ENCODE measurements at places on chromosomes 16 and 17.

- no peak for DNase-seq
These were observed 66.7 kb downstream of the TOX3 start for GRCh38 chr16:52480237-52480636.

- no peak for DNase-seq
These were observed 64.1 kb downstream of the TIMM22 start for GRCh38 chr17:1060991-1061390.

GRCh38 chr16:67396159-67397035, 3.1 kb upstream of the TPPP3 start:
- no peak for DNase-seq

GRCh38 chr17:58337600-58338453, 9.2 kb upstream of the TSPOAP1 start:
- DNase-seq: peak; percentile 95

GRCh38 chr17:27458524-27458908, 2.3 kb downstream of the KSR1 start:
- DNase-seq: no peak

GRCh38 chr16:6957681-6958080, 375.0 kb upstream of the RBFOX1 start:
- no peak for DNase-seq

DNA sequence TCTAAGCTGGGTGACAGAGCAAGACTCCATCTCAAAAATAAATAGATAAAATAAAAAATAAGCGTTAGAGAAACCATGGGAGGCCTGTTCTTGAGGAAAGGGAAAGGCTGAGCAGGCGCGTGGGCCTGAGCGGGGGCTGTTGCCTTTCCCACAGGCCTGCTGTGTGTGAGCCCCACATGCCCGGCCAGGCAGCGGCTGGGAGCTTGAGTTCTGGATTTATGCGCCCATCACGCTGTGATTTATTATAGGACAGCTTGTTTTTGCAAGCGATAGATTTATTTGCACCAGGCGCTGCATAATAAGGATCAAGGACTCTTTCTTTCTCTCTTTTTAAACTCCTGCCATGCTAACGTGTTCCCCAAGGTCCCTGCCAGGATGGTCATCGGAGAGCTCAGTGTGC, 14.8 kb upstream of the WFDC1 start:
- no peak for DNase-seq

GRCh38 chr16:49659356-49659755, 196.6 kb downstream of the ZNF423 start:
- no peak for DNase-seq

Data from GM06990 (cell line).